Naive thymus-derived CD8-positive, alpha-beta T cell (primary cell): ENCODE measurements at places on chromosomes 2 and 18.
A peak's percentile ranks its signal among the peaks of the same experiment; 100 is the strongest.

DNA sequence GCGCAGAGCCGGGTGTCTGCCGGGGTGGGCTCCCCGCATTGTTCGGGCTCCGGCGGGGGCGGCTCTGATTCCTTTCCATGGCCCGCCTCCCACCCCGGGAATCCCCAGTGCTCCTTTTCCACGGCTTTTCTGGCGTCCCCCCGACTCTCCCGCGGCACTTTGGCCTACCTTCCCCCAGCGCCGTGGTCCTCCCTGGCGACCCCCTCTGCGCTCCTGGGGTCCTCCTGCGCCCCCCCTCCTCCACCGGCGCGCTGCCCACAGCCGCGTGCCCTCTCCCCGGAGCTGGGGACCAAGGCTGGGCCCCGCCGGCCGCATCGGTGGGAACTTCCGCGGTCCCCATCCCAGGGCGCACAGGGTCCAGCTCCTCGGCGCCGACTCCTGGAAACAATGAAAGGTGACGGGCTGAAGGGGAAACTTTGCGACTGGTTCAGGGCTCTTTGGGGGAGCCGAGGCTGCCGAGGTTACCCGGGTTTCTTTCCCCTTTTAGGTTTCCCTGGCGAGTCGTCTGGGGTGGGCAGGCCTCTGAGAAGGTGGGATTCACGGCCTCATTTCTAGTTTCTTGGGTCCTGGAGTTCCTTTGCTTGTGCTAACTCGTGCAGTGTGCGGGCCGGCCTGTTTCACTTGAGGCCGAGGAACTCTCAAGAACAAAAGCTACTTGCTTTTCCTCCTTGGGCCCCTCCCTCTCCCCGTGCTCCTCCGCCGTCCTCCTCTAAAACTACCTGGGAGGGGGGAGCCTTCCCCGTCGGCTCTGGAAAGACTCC, 2.2 kb downstream of the TGIF1 start:
- peak; percentile 30 for DNase-seq

- no peak for DNase-seq
Observed at GRCh38 chr18:58512648-58513588, 116.0 kb downstream of the ALPK2 start.

DNA sequence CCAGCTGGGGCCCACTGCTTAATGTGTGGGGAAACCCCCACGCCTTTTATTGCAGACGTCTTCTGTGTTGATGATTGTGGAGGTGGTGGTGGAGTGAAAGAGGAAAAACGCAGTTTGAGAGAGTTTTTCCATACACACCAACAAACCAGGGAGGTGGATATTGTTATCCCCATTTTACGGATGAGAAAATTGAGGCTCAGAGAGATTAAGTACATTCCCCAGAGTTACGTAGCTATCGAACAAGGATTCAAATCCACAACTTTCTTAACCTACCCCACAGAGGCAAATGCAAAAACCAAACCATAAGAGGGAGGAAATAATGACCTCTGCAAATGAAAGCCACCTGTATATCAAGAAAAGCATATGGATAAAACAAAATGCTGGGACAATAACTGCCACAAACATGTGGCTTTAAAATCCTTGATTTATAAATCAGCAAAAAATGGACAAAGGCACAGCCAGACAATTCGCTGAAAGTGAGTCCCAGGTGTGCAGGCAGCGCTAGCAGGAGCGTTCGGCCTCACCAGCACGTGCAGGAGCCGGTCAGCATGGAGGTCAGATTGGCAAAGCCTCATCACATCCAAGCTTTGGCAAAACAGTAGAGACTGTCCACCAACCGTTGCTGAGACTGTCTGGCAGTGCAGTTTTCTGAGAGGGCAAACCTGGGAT, 12.6 kb upstream of the RAB17 start:
- DNase-seq, result no peak

DNA sequence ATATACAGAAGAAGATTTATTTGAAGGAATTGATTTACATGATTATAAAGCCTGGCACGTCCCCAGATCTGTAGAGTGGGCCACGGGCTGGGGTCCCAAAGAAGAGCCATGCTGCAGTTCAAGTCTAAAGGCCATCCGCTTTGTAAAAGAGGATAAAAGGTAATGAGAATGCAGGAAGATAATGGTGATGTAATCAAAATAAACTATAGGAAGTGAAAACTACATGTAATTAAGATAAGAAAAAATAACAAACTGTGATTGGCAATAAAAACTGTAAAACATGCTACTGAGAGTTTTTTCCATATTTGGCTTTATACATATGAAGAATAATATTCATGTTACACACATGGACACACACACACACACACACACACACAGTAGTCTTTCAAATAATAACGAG, 59.0 kb upstream of the TMEFF2 start:
- no peak for DNase-seq
